ENCODE measurements at places on chromosomes 12 and 14.
A peak's percentile ranks its signal among the peaks of the same experiment; 100 is the strongest.

DNA sequence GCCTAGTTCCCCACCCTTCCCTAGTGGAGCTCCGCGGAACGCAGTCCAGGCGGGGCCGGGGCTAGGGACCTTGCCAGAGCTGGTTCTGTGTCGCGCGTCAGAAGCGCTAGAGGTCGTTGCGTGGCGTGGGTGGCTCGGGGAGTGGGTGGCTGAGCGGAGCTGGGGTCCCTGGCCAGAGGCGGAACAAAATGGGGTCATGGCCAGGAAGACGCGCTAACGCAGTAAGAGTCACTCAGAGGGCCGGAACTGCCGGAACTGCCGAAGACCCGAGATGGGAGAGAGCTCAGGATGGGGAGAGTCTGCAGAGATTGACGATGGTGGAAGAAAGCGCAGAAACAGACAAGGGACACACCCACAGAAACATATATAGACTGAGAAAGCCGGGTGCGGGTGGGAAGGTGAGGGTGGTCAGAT is 4.8 kb downstream of the DGKA start:
- no peak for DNase-seq

GRCh38 chr12:64667793-64668192 is 57.5 kb downstream of the RASSF3 start:
- DNase-seq, result no peak

DNA sequence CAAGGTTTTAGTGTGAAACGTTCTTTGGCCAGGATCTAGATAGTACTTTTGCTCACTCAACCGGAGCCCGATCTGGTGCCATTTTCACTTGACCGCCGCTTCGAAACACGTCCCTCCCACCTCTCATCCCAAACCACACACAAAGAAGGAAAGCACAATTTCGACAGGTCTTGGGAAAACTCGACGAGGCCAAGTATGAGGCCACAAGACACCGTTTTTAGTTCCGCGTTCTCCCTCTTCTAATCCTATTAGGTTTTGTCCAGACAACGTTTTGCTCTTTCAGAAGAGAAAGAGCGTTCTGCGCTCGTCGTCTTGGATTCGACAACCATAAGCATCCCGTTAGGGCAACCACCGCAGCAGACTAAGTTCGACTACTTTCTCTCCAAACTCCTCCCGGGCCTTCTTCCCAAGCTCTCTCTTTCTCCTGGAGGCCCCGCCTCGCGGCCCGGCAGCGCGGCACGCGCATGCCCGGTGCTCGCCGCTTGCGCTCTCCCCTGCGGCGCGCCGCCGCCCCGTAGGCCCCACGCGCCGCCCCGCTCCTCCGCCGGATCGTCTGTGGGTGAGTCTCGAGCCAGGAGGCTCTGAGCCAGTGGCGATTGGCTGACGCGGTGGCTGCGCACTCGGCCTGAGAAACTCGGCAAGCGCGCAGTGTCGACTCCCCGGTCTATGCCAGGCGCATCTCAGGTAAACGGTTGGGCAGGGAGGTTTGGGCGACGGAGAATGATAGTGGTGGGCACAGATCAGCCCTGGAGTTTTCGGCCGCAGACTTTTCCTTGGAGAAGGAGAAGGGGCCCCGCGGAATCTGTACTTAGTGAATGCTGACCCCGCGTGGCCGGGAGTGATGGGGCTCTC is at the start of gene MIPOL1:
Gene MIPOL1, plus strand, starts transcription at position 517 of the 852 bp plus-strand sequence. CDS start 49,952 bp downstream, outside the sequence.
- DNase-seq, result peak; percentile 77

DNA sequence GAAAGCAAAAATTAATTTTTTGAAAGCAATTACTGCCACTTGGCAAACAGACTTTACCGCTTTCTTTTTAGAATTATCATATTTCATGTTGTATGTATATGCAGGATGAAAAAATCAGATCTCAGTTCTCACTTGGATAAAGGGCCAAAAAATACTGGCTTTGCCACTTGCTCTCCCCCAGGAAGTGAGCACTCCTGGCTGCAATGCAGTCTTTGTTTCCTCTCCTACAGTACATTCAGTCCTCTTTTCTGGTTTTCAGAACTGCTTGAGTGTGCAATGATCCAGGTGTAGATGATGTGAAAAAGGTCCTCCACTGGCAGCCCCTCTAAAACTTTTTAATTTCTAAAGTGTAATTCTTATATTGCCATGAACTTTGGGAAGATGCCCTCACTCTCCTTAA is 183.4 kb downstream of the SLC25A21 start:
- DNase-seq, result no peak

DNA sequence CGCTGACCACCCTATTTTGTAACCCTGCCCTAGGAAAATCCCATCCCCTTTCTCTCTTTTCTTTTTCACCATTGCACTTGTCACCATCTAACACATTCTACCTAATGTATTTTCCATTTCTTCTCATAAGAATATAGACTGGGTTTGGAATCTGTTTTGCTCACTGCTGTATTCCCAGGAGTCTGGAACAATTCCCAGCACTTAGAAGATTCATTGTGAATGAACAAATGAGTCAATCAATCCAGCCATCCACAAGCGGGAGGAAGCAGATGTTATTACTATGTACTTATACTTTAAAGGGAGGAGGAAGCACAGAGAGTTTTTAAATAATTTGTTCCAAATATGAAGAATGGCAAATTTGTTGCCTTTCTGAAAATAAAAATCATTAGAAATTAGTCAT is 142.1 kb downstream of the KIF21A start:
- no peak for DNase-seq

- no peak for DNase-seq
Observed at GRCh38 chr12:104764225-104765091, 193.6 kb downstream of the SLC41A2 start.

DNA sequence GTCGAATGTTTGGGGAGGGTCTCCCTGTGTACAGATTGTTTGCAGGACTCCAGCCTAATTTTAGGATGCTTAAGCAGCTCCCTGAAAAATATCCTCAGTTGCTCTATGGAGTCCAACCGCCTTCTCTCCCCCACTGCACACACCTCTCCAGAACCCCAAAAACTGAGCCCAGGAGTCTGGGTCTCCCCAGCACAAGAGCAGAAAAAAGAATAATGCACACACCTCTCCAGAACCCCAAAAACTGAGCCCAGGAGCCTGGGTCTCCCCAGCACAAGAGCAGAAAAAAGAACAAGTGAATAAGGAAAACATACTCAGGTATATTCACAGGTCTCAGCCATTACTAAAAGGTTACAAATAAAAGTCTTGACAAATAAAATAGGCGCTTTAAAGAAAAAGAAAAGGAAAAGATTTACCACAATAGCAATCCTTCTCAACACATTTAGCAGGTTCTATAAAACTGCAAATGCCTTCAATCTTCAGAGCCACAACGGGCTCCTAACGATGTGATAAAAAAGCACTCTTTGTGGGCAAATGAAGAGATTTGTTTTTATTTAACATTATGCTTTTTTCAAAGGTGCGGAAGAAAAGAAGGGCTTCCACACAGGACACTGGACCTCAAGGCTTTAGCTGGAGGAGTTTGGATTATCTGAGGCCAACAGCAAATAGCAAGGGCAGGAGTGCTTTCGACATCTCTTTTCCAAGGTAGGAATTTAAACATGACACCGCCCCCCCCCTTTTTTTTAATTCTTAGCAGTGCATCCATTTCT is 8.2 kb downstream of the BCL11B start:
- DNase-seq, result no peak

DNA sequence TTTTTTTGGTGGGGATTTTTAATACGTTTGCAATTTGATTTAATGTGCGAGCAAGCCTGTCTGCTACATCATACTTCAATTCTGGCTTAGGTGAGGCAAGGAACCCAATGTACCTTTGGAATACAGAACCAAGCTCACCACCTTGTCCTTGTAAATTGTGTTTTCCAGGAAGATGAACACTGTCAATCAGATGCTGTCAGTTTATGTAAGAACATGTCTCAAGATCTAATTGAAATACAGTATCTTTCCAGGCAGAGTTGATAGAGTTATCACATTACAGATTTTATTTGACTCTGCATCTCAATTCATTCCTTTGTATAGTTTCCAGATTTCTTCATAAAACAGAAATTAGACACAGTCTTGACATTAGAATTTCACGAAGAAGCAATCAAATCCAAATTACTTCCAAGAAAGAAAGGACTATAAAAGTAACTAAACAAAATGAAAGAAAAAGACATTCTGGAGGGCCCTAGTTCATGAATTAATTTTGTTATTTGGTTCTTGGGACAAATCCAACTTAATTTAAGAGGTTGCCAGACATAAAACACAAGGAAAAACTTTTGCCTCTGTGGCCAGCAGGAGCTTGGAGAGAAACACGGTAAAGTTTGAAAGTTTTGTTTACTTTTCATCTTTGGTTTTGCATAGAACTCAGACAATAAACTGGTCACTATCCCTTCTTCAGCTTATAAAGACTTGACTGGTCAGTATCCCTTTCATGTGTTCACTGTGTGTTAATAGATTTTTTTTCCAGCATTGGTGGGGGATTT is 16.4 kb upstream of the MED13L start:
- no peak for DNase-seq

GRCh38 chr14:20413744-20414082 is 412 bp upstream of the TEP1 start:
- peak; percentile 16 for DNase-seq

GRCh38 chr12:42162965-42163364 is 18.3 kb upstream of the GXYLT1 start:
- DNase-seq, result no peak

DNA sequence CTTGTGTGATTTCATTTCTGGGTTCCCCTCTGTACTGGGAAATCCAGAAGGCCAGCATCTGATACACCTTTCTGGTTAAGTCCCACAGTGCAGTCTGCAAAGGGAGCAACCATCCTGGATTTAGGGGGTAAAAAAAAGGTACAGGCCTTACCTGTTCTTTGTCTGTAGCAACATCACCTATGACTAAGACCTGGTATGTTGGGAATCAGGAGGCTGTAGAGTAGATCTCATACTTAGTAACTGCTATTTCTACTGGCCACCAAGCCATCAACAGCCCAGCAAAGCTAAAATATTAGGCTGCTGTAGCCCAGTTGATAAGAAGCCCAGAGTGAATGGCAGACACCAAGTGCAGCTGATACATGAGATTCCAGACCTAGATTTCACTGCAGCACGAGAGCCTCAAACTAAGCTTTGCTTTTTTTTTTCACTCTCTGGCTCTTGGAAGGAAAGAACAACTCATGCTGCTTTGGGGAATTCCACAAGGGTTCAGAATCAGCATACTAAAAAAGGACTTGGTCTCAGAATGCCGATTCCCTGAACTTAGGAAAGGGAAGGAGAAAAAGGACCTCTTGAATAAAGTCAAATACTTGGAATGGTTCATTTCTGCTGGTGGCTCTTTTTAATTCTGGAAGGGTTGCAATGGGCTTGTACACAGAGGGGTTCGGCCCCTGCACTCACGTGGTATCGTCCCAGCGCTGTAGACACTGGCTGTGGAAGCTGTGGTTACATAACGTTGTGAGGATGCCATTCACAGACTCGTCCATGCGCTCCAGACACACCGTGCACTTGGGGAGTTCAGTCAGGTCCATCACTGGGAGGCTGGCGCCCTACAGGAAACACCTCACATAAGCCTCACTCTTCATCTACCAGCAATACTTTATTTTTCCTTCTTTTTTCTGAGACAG is 20.5 kb downstream of the BRAP start:
- no peak for DNase-seq

GRCh38 chr14:50657753-50658152 is 10.4 kb downstream of the SAV1 start:
- DNase-seq, result no peak

DNA sequence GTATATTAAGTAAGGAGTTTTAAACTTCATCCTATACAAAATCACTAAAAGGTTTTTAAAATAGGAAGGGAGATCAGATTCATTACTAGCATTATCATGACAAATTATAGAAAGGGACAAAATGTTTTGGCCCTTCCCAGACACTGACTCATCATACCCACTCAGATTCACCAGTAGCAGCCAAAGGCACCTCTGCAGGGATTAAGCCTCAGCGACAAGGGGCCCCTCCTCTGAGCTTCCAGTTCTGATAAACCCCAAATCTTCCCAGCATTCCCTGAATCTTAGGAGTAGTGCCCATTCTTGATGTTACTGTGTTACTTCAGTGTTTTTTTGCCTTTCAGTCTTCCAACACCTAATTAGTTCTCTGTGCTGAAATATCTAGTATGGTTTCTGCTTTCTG is 14.5 kb downstream of the KRAS start:
- DNase-seq, result no peak

GRCh38 chr12:47797441-47797840 is 22.3 kb downstream of the HDAC7 start:
- DNase-seq, result peak; percentile 44

DNA sequence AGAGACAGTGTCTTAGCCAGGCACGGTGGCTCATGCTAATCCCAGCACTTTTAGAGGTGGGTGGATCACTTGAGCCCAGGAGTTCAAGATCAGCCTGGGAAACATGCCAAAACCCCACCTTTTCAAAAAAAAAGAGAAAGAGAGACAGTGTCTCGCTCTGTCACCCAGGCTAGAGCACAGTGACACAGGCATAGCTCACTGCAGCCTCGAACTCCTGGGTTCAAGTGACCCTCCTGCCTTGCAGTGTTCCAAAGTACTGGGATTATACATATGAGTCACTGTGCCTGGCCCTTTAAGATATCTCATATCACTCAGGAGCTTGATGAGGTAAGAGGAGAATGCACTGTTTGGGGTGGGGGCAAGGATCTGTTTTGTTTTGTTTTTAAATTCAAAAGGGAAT is 48.1 kb upstream of the LTBP2 start:
- no peak for DNase-seq

- DNase-seq, result no peak
Observed at GRCh38 chr14:67187826-67188225, 1.4 kb upstream of the GARIN2 start.

- no peak for DNase-seq
Observed at GRCh38 chr12:96444399-96444798, 44.2 kb upstream of the CDK17 start.

DNA sequence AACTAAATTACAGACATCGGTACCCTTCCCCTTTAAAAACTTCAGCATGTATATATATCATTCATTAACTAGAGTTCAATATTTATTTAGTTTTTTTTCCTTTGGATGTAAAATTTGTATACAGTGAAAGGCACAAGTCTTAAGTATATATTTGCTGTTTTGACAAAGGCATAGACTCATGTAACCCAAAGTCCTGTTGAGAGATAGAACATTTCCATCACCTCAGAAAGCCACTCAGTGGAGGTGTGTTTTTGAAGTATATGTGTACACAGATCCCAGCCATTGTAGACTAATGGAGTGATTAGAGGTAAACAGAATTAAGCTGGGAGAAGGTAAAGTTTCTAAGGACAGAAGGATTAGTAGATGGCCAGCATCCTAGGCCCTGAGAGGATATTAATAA is 15.4 kb downstream of the RDH12 start:
- no peak for DNase-seq

GRCh38 chr12:52380271-52380694 is 5.2 kb downstream of the KRT84 start:
- peak; percentile 46 for DNase-seq

DNA sequence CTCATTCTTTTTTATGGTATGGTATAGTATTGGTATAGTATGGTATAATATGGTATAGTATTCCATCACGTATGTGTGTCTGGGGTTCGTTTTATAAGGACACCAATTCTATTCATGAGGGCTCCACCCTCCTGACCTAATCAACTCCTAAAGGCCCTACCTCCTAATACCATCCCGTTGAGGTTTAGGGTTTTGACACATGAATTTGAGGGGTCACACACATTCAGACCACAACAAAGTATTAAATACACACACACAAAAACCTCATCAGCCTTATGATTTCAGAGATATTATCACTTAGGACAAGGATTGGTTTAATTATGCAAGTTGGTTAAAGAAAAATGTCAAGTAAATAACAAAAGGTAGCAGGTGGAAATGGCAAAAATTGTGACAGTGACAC is 54.1 kb upstream of the CHST11 start:
- DNase-seq, result no peak

- no peak for DNase-seq
Observed at GRCh38 chr12:27271206-27271605, 27.1 kb downstream of the STK38L start.

GRCh38 chr12:50506753-50507473 is 2.1 kb downstream of the DIP2B start:
- DNase-seq, result no peak

Data from NCI-H146 (cell line).